ENCODE measurements at places on chromosomes 1 and 21. TPM values are rescaled to one million over a fixed set of nuclear protein-coding genes. Genes with fewer than 3 reads are reported as not detected.

Gene S100A12
- not detected for total RNA-seq

Gene UTS2
- total RNA-seq, result not detected

Gene TSACC
- 0.69 TPM for total RNA-seq

Gene CELA2A
- total RNA-seq, result not detected

Gene PRKAA2
- 0.78 TPM for total RNA-seq

Gene CRP
- total RNA-seq, result not detected

Gene GSTM1
- not detected for total RNA-seq

Gene LDLRAD2
- 0.42 TPM for total RNA-seq

Gene C1orf115
- 15.8 TPM for total RNA-seq

Gene C1QTNF12
- 1.9 TPM for total RNA-seq

Gene PKN2
- total RNA-seq, result 47.3 TPM

Gene NBPF4
- total RNA-seq, result not detected

Gene TMEM125
- total RNA-seq, result not detected

Gene OR6N1
- not detected for total RNA-seq

Gene GPR3
- total RNA-seq, result 2.4 TPM

Gene S100B
- total RNA-seq, result not detected

Gene PAX7
- total RNA-seq, result not detected

Gene DCDC2B
- not detected for total RNA-seq

Gene E2F2
- total RNA-seq, result 5.6 TPM

Gene C1orf116
- total RNA-seq, result 0.07 TPM

Gene KIF14
- 12.6 TPM for total RNA-seq

Gene IL12RB2
- 0.48 TPM for total RNA-seq

Gene CDC42SE1
- 85.9 TPM for total RNA-seq

Gene SPRR5
- total RNA-seq, result not detected

Gene URB2
- 12.7 TPM for total RNA-seq

Gene BMP8B
- total RNA-seq, result not detected

Gene DNASE2B
- not detected for total RNA-seq

Gene RNU1-1
- 2,019 TPM for total RNA-seq
